CD4-positive, alpha-beta T cell treated with Interleukin-15 for 1 hour (primary cell): ENCODE measurements at places on chromosomes 4 and X.

GRCh38 chrX:153406903-153407302 lies 4.4 kb upstream of the ZFP92 start:
- no peak for DNase-seq

DNA sequence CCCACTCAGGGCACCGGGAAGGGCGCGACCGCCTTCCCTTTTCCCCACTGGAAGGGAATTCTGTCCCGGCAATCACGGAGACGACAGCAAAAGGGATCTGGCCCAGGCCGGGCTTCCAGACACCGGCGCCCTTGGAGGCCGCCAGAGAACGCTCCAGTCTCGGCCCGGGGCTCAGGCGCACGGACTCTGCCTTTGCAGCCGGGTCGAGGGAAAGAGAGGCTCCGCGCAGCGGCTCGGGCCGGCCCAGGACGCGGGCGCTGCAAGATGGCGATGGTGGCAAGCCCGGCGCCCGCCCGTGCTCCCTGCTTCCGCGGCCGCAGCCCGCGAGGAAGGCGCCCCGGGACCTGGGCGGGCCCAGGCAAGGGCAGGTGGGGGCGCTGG lies 1.1 kb downstream of the CTBP1 start:
- no peak for DNase-seq

DNA sequence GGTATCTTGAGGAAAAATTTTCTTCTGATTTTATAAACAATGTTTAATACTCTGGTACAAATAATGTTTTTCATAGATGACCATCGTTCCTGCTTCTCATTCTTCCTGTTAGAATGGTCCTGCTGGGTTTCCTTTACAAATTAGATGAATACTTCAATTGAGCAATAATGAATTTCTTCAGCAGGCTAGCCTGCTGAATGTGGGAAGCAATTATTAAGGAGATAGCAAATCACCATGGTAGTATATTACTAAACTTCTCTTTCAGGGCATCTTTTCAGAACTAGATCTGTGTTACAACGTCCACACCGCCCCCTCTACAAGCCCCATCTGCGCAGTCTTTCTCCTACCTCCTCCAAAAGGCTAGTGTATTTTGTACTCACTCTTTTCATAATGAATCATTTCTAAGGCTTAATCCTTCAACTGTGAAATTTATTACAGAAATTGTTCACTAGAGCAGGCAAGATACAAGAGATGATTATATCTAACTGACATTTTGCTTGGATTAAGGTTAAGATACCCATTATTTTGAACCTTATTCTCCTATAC lies 38.4 kb downstream of the GPRIN3 start:
- DNase-seq, result no peak

- no peak for DNase-seq
Measured at GRCh38 chr4:72295966-72296557, 264.3 kb downstream of the NPFFR2 start.

- no peak for DNase-seq
Measured at GRCh38 chr4:71288875-71289274, 49.9 kb upstream of the SLC4A4 start.

GRCh38 chr4:40630335-40631021 lies 814 bp upstream of the RBM47 start:
- DNase-seq, result peak; percentile 51

GRCh38 chrX:107686026-107686425 lies 57.7 kb downstream of the PRPS1 start:
- no peak for DNase-seq

- no peak for DNase-seq
Measured at GRCh38 chr4:175048906-175049305, 130.7 kb downstream of the ADAM29 start.

DNA sequence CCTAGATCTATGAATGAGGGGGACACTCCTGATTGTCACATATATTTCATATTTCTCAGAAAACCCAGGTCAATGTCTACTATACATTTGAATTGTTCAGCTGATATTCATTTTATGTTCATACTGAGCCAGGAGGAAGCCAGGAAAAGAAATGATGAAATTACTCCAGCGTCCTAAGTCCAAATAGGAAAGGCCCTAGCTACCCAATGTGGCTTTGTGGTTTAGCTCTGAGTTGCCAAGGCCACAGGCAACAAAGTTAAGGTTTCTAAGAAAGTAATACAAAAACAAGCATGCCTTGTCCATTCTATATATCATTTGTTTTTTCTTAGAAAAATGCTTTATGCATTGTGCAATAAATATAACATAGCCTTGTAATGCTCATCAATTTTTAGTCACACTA lies 4.5 kb upstream of the CSN2 start:
- no peak for DNase-seq

DNA sequence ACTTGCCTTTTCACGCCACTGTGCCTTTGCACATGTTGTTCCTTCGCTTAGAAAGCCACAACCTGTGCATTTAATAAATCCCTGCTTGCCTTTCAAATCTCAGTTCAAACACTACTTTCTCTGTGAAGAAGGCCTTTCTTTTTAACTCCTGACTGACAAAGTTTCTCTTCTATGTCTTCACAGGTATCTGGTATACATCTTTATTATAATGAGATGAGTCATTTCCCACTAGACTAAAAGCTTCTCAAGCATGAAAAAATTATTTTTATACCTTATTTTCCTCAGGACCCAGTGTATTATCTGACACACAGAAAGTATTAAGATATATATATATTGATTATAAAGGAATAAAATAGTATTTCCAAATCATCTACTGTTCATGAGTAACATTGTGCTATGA lies 189.9 kb downstream of the TBCK start:
- no peak for DNase-seq

DNA sequence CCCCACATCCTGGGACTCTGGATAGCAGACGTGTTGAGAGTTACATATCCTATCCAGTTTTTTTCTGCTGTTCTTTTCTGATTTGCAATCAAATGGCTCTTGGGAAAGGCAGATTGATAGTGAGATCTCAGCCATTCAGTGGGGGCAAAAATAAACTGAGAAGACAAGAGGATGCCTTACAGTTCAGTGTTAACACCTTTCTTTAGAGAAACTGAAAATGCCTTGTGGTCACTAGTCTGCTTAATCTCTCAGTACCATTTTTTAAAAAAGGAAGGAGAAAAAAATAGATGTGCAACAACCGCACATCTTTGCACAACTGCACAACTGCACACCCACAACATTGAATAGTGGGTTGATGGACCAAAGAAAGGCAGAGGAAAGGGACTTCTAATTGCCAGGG lies 109.3 kb downstream of the ARHGEF9 start:
- DNase-seq, result no peak

DNA sequence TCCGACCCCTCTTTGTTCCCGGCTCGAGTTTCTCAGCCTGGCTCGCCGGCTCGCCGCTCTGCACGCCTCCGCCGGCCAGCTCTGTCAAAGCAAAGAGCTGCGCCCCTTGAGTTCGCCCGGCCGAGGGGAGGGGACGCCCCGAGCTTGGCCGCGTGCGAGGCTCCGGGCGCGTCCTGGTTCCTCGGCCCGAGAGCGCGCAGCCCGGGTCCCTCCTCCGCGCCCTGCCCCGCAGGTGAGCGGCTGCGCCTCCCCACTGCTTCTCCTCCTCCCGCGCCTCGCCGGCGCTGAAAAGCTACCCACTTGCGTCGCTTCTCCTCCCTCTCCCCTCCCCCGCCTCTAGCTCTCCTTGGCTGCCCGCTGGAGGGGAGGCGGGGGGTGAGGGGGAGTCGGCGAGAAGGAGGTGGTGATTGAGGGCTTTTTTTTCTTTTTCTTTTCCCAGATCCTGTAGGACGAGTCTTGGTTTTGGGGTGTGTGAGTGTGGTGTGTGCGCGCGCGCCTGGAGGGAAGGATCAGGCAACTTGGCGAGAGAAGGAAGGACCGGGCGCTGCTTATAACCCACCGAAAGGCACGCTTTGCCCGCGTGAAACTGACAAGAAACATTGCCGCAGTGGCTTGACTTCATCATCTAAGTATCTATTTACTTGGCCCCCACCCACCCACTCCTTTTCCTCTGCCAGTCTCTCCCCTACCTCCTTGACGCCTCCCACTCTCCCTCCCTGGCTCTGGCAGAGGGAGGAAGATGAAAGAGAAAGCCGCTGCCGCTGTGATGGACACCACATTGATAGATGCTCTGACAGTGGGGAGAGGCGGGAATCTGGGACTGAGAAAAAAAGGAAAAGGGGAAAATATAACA lies at the start of gene LEF1:
TSS of gene LEF1 (minus strand) at position 262 of the 853 bp plus-strand sequence. CDS start 1,165 bp downstream, outside the sequence.
- peak; percentile 65 for DNase-seq

- DNase-seq, result no peak
Measured at GRCh38 chr4:180350901-180351300, 1892.3 kb upstream of the TENM3 start.

GRCh38 chrX:136647677-136648360 lies at the start of gene CD40LG:
Gene CD40LG, plus strand, starts transcription at chrX:136648158. Its CDS starts 91 bp downstream, at chrX:136648249.
- DNase-seq, result peak; percentile 33

DNA sequence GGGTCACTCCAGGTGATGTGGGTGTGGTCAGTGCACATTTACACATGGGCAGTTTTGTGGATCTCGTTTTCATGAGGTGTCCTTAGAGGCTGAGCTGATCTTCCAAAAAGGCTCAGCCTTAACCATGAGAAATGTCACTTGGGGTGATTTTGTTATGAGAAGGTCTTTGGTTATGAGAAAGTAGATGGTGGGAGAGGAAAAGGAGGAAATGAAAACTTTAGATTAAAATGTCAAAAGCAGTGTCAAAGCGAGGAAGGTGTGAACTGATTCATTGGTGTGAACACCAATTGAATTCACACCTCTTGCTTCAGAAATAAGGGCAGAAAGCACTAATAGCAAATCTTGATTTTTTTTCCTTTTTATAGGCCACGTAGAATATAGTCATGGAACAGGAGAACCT lies 100.2 kb upstream of the ANXA3 start:
- DNase-seq, result no peak

DNA sequence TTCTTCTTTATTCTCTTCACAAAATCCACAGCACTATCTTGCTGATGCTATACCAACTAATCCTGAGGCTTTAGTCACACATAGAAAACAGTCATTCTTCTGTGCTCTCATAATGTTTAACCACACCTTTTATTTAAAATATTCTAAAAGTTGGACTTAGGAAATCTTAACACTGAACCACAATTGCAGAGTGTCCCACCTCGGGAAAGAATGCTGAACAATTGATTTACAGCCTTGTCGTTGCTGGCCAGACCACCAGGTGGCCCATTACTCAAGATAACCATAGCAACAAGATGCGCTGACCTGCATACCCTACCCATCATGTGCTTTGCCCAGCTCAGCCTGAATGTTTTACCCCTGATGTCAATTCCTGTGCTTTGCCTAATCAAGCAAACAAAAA lies 100.8 kb downstream of the ARSJ start:
- DNase-seq, result no peak

DNA sequence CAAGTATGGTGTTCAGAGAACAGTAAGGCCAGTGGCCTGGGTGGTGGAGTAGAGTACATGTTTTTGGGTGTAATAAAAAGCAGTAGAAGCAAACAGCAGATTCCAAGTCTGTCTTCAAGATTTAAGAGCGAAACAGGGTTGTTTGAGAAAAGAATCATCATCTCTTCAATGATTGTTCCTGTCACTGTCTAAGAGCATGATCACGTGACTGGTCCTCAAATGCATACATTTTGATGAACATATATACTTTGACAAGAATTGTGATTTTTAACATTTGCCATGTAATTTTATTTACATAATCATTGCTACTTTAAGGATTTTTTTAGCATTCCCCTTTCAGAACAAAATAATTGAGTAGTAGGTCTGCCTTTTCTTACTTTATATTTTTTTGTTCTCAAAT lies 252.6 kb upstream of the GPR101 start:
- no peak for DNase-seq

GRCh38 chr4:177079327-177079726 lies 230.3 kb upstream of the NEIL3 start:
- no peak for DNase-seq

- DNase-seq, result no peak
Measured at GRCh38 chrX:110162867-110163266, 155.0 kb downstream of the AMMECR1 start.

- DNase-seq, result no peak
Measured at GRCh38 chrX:32597777-32598176, 613.6 kb downstream of the DMD start.

- DNase-seq, result no peak
Measured at GRCh38 chrX:103681443-103681842, 5.1 kb downstream of the MORF4L2 start.

- no peak for DNase-seq
Measured at GRCh38 chr4:8779490-8779932, 92.1 kb downstream of the HMX1 start.

DNA sequence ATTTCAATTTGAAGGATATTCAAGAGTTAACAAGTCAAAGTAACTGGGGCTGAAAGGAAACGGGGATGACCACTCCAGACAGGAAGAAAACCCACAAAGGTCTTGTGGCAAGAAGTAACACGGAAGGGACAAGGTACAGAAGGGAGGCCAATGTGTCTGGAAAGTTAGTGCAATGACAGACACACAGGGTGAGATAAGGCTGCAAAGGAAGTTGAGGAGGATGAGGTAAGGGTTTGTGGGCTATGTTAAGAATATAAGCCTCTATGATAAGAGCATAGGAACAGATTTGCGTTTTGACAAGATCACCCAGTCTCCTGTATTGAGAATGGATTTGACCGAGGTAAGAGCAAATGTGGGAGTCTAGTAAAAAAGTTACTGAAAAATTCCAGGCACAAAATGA lies 21.9 kb upstream of the EMCN start:
- DNase-seq, result no peak

GRCh38 chr4:110155654-110156053 lies 42.8 kb downstream of the ELOVL6 start:
- no peak for DNase-seq

GRCh38 chrX:151982222-151982621 lies 7.7 kb upstream of the GABRE start:
- no peak for DNase-seq

DNA sequence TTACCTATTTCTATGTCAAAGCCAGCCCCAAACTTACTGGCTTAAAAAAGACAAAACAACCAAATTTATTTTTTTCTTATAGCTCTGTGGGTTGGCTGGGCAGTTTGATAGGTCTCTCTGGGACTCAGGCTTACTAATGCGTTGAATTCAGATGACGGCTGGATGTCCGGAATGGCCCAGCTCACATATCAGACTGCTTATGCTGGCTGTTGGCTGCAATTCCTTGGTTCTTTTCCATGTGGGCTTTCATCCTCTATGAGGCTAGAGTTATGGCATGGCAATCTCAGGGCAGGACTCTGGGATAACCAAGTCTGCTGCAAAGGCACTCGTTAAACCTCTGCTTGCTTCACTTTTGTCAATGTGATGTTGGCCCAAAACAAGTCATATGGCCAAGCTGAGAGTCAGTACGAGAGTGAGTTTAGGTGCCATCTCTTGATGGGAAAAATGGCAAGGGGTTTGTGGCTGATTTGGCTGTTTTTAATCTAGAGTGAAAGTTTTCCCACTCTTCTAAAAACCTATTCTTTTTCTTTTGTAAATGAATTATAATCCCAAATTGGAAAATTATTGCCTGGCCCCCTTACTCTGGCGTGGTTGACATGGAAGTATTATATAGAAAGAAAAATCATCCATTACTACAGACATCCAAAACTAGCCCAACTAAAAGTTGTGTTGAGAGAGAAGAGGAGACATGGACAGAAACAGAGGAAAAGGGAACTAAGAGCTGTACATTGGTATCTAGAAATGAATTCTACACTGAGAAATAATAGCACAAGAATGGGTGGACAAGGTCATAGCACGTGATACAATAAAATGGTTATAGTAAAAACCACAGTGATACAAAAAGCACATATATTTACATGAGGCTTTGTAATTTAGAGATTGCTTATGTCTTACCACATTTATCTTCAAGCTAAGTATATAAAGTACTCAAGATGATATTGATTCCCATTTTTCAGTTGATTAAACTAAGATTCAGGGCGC lies 6.6 kb downstream of the PRIMPOL start:
- DNase-seq, result no peak

GRCh38 chr4:52014903-52015302 lies 5.3 kb downstream of the LRRC66 start:
- no peak for DNase-seq

- DNase-seq, result no peak
Measured at GRCh38 chr4:91359041-91360031, 944.4 kb upstream of the GRID2 start.

GRCh38 chr4:102869569-102870197 lies 891 bp downstream of the CISD2 start:
- DNase-seq, result no peak
